ENCODE measurements at places on chromosomes 1 and 21.

DNA sequence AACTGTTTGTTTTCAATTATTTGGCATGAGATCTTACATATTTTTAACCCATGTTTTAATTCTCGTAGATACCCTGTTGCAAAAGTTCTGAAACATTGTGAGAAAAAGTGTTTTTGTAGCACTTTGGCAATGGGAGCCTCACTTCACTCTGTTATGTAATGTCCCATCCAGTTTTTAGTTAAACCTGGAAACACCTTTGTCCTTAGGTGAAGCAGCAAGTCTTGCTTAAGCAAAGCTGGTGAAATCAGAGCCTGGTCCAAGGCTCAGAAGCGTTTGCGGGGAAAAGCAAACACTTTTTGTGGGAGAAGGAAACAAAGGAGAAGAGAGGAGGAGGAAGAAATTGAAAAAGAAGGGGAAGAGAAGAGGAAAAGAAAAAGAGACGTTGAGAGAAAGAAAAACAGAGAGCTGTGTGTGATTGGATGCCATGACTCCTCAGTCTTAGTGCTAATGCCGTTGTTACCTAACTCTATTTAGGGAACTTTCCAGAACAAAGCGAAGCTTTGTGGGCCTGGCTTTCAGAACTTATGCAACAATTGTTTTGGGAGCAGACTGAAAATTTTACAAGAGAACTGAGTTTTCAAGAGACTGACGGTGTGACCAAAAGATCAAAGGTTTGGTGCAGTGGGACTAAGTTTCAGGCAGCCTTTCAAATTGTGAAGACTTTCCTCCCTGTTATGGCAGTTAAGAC lies 93.1 kb downstream of the NTMT2 start:
- DNase-seq, result no peak

- DNase-seq, result no peak
Measured at GRCh38 chr1:231241750-231242149, 738 bp downstream of the GNPAT start.

DNA sequence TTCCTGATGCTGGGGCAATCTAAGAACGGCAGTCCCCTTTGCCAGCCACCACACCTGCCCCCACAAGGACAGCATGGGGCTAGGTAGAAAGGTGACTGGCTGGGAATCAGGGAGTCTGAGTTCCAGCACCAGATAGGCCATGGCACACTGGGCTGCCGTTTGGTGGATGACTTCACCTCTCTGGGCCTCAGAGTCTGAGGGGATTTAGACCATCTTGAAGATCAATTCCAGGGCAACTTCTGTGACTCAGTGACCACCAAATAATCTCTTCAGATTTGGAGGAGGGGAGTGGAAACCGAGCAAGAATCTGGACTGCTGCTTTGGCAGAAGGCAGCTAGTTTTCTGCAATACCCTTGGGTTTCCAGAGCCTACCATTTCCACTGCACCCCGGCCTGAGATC lies 92.1 kb upstream of the EDN2 start:
- DNase-seq, result no peak

- DNase-seq, result no peak
Measured at GRCh38 chr1:19436716-19437476, 48.4 kb downstream of the CAPZB start.

GRCh38 chr1:3237994-3238702 lies 169.1 kb downstream of the PRDM16 start:
- no peak for DNase-seq

- no peak for DNase-seq
Measured at GRCh38 chr1:232011961-232012360, 385.4 kb downstream of the DISC1 start.

DNA sequence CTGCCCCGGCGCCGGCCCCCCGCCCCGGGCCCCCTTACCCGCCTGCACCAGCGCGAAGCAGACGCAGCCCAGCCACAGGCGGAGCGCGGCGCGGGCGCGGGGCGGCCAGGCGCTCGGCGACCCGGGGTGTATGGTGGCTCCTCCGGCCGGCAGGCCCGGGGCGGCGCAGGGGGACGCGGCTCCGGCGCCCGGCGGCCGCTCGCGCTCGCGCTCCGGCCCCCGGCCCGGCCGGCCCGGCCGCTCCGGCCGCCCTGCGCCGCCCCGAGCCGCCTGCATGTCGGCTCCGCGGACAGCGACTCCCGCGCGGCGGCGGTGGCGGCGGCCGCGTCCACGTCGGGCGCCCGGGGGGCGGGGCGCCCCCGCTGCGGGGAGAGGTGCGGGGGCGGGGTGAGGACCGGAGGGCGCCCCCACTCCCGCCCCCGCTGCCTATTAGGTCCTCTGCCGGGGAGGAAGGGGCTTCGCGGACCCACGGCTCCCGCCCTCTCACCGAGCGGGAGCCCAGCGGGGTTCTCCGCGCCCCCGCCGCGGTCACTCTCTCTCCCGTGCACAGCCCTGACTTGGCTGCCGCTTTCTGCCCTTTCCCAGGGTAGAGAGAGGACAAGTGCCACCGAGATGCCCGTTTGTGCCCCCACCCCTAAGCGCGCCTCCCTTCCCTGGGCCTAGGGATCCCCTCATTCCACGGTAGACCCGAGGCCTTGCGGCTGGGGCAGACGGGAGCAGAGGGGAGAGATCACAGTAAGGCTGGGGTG lies at the start of gene FNDC5:
Gene FNDC5 (minus strand): TSS at position 298 of the 749 bp plus-strand sequence.
- no peak for DNase-seq

Measured in stimulated activated CD8-positive, alpha-beta memory T cell treated with anti-CD3 and anti-CD28 coated beads, Interleukin-15, amount 100 ng/mL, for 48 hours (primary cell).